ENCODE measurements at places on chromosomes 2 and 18. TPM values are rescaled to one million over a fixed set of nuclear protein-coding genes. Genes with fewer than 3 reads are reported as not detected.

GRCh38 chr2:241760301-241760771, 16.3 kb upstream of the GAL3ST2 start:
- no peak for DNase-seq

- no peak for DNase-seq
These were observed 3.9 kb downstream of the BOD1L2 start for GRCh38 chr18:57150828-57151227.

DNA sequence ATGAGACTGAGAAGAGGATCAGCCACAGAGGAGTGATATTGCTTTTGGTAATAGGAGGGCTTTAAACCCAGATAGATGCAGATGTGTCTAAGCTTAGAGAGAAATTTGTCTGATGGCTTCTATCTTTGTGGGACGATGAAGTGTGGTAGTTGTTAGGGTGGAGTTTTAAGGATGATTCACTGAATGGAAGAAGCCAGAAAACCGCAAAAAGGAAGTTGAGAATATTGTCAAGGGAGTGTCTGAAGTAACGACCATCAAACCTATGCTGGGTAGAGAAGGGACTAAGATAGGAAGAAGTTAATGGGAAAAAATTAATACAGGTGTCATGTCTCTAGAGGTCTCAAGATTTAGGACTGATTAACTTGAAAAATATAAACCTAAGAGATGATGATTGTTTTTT, 195.6 kb upstream of the MC4R start:
- no peak for DNase-seq

DNA sequence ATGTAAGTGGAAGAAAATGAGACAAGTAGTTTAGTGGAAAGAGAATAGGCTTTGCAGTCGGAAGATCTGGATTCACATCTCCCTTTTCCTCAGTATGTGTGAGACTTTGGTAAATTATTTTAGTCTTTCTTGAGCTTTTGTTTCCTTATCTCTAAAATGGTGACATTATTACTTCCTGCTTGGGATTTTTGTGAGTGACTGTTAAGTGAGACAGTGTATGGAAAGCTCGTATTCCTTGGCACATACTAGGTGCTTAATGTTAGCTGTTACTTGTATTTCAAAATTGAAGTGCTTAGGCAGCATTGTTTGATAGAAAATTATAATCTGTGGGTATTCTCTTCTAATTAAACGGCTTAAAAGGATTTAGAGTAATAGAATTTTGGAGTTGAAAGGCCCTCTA, 2.0 kb downstream of the ZNF638 start:
- DNase-seq: peak; percentile 13

- no peak for DNase-seq
These were observed 610.9 kb upstream of the SALL3 start for GRCh38 chr18:78368726-78369125.

GRCh38 chr2:86305915-86306254, 31.5 kb downstream of the REEP1 start:
- DNase-seq: no peak

GRCh38 chr2:26696351-26696816, 3.9 kb downstream of the KCNK3 start:
- DNase-seq: peak; percentile 100

LGALSL gene
- total RNA-seq: 14.0 TPM

DNPEP gene
- total RNA-seq: 50.8 TPM

CREG2 gene
- total RNA-seq: 0.26 TPM

MITD1 gene
- total RNA-seq: 17.9 TPM
